ENCODE measurements at places on chromosomes 6 and 20. TPM values are rescaled to one million over a fixed set of nuclear protein-coding genes. Genes with fewer than 3 reads are reported as not detected.

Gene LHFPL5
- total RNA-seq: not detected

Gene TRIM15
- total RNA-seq: not detected

Gene ZBTB9
- 1.1 TPM for total RNA-seq

- DNase-seq: no peak
Measured at GRCh38 chr6:143174951-143175350, 114.3 kb downstream of the AIG1 start.

DNA sequence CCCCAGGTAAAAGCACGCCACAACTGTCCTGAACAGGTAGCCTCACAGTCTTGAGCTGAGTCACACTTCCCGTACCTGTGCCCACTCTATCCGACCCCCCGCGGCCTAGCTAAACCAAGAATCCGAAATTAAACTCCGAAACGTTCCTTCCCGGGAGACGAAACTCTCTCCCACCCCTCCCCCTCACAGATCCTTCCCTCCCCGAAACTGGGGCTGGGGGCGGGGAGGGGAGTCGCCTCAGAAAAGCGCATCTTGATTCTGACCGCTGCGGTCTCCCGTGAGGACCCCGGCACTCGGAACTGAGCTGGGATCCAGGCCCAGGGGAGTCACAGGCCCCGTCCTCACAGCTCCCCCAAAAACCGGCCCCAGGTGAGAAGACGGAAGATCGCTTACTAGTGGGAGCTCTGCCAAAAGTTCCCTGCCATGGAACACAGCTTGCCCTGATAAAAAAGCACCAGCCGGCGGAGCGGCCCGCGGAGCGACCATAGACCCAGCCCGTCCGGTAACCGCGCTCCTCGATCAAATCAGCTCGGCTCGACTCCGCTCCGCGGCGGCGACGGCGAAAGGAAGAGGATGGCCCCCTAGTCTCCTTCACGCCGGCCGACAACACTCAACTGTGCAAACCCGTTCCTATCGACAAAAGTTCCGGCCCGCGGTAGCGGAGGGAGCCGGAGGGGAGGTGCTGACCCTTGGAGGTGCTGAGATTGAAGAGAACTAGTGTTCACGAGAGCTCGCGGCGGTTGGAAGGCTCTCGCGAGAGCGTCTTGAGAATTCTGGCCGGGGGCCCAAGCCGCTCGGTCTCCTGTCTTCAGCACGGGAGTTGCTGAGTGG, at the start of gene CCNC:
TSS of gene CCNC (minus strand) at position 558 of the 831 bp plus-strand sequence. CDS start at position 425, 133 bp downstream.
- DNase-seq: peak; percentile 66

DNA sequence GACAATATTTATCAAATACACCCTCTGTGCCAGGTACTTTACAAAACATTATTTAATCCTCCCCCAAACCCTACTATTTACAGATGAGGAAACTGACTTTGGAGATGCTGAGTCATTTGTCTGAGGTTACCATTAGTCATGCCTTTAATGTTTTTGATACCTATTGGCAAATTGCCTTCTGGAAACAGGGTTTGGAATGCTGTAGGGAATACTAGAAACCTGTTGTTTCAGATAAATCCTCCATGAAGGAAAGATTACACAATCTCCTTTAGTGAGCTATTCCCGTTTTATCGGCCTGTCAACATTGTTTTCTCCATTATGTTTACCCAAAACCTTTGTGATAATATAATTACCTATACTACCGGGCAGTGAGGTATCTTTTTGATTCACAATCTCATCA, 93.6 kb upstream of the ADGRF1 start:
- DNase-seq: no peak

- DNase-seq: no peak
Measured at GRCh38 chr20:10652185-10652584, 21.6 kb downstream of the JAG1 start.

DNA sequence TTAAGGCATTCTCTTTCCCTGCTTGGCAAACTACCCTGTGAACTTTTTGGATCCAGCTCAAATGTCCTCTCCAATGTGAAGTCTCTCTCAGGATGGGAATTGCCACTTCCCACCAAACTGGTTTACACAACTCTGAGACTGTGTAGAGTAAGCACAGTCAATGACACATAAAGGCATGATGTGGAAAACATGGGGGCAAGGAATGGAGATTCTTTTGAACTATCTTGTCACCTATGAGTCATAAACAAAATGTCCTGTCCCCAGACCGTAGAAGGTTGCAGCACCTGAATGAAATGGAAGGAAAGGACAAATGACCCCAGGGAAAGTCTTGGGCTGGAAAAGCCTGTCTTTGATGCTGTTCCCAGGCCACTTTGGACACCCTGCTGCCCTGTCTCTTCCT, 11.0 kb upstream of the KIF13A start:
- no peak for DNase-seq

DNA sequence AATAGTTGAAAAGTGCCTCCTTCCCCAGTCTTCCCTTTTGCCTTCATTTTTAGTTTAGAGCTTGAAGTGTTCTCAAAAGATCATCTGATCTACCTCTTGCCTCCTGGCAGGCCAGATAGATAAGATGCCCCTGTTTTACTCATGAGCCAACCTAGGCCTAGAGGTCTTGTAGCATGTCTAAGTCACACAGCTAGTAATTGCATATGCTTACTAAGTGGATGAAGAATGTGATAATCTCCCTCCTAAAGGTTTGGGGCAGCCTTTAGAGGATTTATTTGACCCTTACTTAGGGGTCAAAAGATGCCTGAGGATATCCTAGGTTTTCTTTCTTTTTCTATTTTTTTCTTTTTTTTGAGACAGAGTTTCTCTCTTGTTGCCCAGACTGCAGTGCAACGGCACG, 2.1 kb downstream of the C6orf141 start:
- DNase-seq: no peak

DNA sequence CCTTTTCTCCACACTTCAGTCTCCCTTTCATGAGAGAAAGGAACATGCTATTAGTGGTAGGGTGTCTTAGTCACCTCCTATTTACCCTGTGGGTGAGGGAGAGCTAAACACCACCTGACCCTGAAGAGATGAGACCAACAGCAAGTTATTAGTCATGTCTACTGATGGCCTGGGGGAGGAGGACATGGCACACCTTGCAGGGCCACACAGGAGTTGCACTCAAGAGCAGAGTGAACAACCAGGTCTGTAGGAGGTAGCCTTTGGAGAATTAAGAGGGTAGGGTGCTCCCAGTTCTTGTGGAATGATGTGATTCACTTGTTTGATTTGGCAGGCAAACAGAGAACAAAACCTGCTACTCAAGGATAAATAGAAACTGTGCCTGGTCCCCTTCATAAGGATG, 82.7 kb upstream of the FABP7 start:
- DNase-seq: no peak

- DNase-seq: no peak
Measured at GRCh38 chr6:126605089-126605488, 265.2 kb downstream of the CENPW start.

DNA sequence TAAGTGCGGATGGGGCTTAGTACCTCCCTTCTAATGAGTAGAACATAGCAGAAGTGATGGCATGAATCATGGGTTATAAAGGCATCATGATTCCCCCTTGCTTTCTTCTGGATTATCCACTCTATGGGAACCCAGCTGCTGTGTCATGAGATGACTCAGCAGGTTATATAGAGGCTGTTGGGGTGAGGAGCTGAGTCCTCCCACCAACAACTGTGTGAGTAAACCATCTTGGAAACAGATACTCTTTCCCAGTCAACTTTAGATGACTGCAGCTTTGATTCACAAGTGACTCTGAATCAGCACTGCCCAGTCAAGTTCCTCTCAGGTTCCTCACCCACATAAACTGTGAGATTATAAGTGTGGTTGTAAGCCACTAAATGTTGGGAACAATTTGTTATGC, 46.3 kb downstream of the FAM83B start:
- DNase-seq: no peak

- no peak for DNase-seq
Measured at GRCh38 chr20:7859356-7859802, 80.9 kb downstream of the HAO1 start.

DNA sequence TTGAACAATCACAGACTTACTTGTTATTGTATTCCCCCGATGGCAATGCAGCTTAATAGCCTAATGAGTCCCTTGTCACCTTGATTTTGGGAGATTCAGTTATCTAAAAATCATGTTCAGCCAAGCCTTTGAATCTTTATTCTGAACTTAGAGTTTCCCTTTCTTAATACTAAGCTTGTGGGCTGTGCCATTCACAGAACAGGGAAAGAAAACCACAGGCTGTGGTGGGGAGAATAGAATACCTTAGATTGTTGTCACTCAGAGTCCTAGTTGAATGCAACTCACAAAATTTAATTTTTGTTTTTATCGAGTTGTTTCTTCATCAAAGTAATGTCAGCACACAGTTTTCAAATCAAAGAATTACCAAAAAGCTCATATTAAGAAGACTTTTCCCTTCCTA, 37.4 kb downstream of the RFPL4B start:
- DNase-seq: no peak

GRCh38 chr6:24079076-24079475, 46.9 kb upstream of the NRSN1 start:
- no peak for DNase-seq

Data from thoracic aorta (tissue), 2 donors.